Lower lobe of right lung (tissue), 2 donors: ENCODE measurements at places on chromosomes 1 and 21. TPM values are rescaled to one million over a fixed set of nuclear protein-coding genes. Genes with fewer than 3 reads are reported as not detected.

FCGR3A gene
- 323 TPM for total RNA-seq

TMIGD3 gene
- total RNA-seq = 9.0 TPM

CASZ1 gene
- 47.5 TPM for total RNA-seq

DNA sequence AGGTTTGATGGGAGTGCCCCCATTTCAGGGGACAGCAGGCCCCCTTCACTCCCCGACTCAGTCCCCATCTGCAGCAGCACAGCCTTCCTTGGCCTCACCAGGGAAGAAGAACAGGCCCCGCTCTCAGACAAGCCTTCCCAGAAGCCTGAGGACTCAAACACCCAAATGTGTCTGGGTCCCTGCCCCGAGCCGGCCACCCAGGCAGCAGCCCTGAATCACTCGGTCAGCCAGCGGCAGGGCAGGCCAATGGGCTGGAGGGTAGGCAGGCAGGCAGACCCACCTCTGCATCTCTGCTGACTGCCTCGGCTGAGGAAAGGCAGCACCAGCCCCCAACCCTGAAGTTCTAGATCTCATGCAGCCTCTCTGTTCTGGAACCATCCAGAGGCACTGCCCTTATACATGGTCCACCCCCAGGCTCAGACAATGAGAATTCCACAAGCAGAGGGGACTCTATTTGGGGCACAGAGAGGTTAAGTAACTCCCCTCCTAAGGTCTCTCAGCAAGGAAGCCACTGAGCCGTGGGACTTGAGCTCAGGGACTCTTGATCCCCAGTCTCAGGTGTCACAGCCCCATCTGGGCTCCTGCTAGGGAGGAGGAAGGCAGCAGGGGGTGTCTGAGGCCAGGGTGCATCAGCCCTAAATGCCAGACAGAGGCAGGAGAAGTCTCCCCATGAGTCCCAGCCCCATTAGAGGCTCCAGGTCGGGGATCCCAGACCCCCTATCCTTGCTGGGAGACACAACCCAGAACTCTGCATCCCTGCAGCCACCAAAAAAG, 33.2 kb upstream of the RUNX3 start:
- H3K4me3 ChIP-seq = peak overlapping the region; percentile 23
- peaks cover 8% of the 10 kb centered on the region for H3K27me3 ChIP-seq
- no peaks in the 10 kb centered on the region for H3K4me1 ChIP-seq
- DNase-seq = no peak
- H3K27ac ChIP-seq = no peak overlapping the region
- no peaks in the 10 kb centered on the region for H3K36me3 ChIP-seq

GRCh38 chr1:78687914-78688313, 38.3 kb downstream of the IFI44 start:
- H3K4me3 ChIP-seq = no peak overlapping the region

DNA sequence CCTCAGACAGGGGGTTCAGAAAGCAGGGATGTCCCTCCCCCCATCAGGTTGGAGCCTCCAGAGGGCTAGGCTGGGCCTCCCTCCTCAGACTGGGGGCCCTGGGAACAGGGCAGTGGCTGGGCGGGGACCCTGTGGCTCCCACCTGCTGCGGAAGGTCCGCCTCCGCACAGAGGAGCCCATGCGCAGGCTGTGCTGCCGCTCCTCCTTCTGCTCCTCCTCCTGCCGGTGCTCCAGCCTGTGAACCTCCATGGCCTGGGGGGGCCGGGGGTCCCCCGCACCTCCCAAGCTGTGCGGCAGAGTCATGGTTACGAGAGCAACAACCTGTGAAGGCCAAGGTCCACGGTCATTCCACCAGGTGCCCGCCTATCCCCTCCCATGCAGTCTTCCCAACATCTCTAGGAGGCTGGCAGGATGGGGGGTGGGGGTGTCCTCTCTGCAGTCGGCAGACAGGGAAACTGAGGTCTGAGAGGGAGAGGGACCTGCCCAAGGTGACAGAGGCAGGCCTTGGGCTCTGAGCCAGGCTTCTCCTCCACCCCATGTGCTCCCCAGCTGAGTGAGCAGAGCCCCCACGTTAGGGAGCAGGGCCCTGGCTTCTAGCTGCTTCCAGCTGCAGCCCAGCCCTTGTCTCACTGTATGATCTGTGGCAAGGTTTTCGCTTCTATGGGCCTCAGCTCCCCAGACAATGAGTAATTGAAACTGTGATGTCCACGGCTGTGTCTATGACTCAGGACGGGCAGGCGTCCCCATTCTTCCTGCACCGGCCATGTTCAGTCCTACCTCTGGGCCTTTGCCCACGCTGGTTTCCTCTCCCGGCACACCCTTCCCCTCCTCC, 3.4 kb downstream of the MYOM3 start:
- H3K36me3 ChIP-seq = no peaks in the 10 kb centered on the region
- H3K27me3 ChIP-seq = no peaks in the 10 kb centered on the region
- H3K4me1 ChIP-seq = peaks cover 8% of the 10 kb centered on the region
- no peak overlapping the region for H3K4me3 ChIP-seq

GRCh38 chr1:66445492-66446181, 88.3 kb upstream of the SGIP1 start:
- H3K27me3 ChIP-seq = no peaks in the 10 kb centered on the region
- H3K4me1 ChIP-seq = peaks cover 20% of the 10 kb centered on the region
- no peak overlapping the region for H3K4me3 ChIP-seq
- peak overlapping the region; percentile 73 for H3K27ac ChIP-seq
- H3K36me3 ChIP-seq = no peaks in the 10 kb centered on the region

DNA sequence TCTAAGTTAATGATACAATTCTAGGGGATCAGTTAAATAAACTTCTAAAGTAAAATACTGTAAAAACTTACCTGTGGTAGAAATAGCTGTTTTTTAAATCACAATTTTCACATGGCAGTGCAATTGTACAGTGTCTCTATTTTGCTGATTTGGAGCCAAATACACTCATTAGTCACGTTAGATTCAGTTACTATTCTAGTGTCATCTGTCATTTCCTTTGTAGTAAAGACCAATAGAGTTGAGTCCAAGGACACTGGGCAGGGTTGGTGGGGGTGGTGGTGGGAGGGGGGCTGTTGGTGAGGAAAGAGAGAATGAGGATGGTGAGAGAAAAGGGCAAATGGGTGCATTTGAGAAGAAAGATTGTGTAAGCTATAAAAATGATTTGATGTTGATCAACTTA, 33.6 kb downstream of the CD55 start:
- peaks cover 3% of the 10 kb centered on the region for H3K4me1 ChIP-seq
- H3K27ac ChIP-seq = no peak overlapping the region
- DNase-seq = no peak
- H3K27me3 ChIP-seq = no peaks in the 10 kb centered on the region
- H3K4me3 ChIP-seq = no peak overlapping the region

- no peak overlapping the region for H3K4me3 ChIP-seq
- H3K36me3 ChIP-seq = no peaks in the 10 kb centered on the region
- DNase-seq = peak; percentile 46
- H3K27ac ChIP-seq = no peak overlapping the region
- no peaks in the 10 kb centered on the region for H3K4me1 ChIP-seq
Observed at GRCh38 chr1:14113841-14114567, 414.0 kb downstream of the PRDM2 start.

DNA sequence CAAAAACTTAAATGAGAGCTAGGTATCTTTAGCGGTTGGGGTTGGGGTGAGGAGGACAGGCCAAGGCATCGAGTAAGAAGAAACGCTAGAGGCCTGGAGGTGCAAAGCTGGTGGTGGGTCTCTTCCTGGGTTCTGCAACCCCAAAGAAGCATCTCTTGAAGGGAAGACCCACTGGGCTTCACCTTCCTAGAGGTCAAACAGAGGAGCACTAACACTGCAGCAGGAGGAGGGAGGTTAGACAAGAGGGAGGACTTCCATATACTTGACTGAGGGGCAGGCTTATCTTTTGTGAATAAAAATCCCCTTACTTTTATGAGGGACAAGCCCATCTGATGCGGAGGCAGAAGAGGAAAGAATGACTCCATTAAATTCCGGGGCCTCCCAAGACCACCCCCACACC, 2.5 kb downstream of the MEX3A start:
- no peaks in the 10 kb centered on the region for H3K27me3 ChIP-seq
- H3K36me3 ChIP-seq = no peaks in the 10 kb centered on the region
- DNase-seq = no peak
- H3K4me1 ChIP-seq = peaks cover 37% of the 10 kb centered on the region

GRCh38 chr1:162023181-162023546, 505 bp downstream of the OLFML2B start:
- peak overlapping the region; percentile 68 for H3K4me3 ChIP-seq
- H3K27me3 ChIP-seq = peaks cover 34% of the 10 kb centered on the region
- no peak for DNase-seq
- no peaks in the 10 kb centered on the region for H3K36me3 ChIP-seq

- peak overlapping the region; percentile 23 for H3K4me3 ChIP-seq
- peaks cover 19% of the 10 kb centered on the region for H3K27me3 ChIP-seq
- peak; percentile 74 for DNase-seq
- H3K27ac ChIP-seq = no peak overlapping the region
Observed at GRCh38 chr1:202192770-202193613, 607 bp upstream of the LGR6 start.
